ENCODE measurements at places on chromosomes 7 and 10. TPM values are rescaled to one million over a fixed set of nuclear protein-coding genes. Genes with fewer than 3 reads are reported as not detected.

The DNAAF5 gene
- 58.5 TPM for total RNA-seq

The OR6B1 gene
- total RNA-seq: not detected

The HTR5A gene
- total RNA-seq: not detected

The CTTNBP2 gene
- total RNA-seq: not detected

Data from OCI-LY7 (cell line).